NCI-H1105 treated with DMSO at 0.1 percent for 48 hours (cell line): ENCODE measurements at places on chromosomes 16 and 17.

GRCh38 chr17:27538156-27538955 lies 82.1 kb downstream of the KSR1 start:
- no peak for DNase-seq

GRCh38 chr16:49378238-49378637 lies 4.6 kb downstream of the C16orf78 start:
- DNase-seq = no peak

- peak; percentile 32 for DNase-seq
Observed at GRCh38 chr16:19601083-19601976, 45.8 kb downstream of the VPS35L start.

- DNase-seq = peak; percentile 52
Observed at GRCh38 chr17:81519284-81520020, 6.9 kb upstream of the ACTG1 start.

GRCh38 chr17:17196776-17197175 lies 9.4 kb downstream of the PLD6 start:
- DNase-seq = no peak

- no peak for DNase-seq
Observed at GRCh38 chr17:27496437-27496943, 40.2 kb downstream of the KSR1 start.

GRCh38 chr17:33968350-33969044 lies 286.6 kb upstream of the CCL2 start:
- DNase-seq = no peak

DNA sequence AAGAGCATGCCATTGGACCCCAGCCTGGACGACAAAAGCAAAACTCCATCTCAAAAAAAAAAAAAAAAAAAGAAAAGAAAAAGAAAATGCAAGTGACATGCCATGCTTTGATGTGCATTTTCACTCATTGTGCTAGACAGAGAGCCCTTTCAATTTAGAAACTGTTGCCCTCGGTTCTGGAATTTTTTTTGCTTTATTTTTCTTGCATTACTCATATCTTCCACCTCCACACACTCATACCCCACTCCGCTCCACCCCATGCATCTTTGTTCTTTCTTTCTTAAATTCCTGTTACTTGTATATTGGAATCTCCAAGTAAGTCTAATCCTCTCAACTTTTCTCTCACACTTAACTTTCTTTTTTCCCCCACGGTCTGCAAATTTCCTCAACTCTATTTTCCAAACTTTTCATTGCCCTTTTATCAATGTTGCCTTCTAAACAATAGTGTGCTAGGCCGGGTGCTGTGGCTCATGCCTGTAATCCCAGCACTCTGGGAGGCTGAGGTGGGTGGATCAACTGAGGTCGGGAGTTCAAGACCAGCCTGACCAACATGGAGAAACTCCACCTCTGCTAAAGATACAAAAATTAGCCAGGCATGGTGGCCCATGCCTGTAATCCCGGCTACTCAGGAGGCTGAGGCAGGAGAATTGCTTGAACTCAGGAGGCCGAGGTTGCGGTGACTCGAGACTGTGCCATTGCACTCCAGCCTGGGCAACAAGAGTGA lies 16.8 kb upstream of the SUZ12 start:
- no peak for DNase-seq

DNA sequence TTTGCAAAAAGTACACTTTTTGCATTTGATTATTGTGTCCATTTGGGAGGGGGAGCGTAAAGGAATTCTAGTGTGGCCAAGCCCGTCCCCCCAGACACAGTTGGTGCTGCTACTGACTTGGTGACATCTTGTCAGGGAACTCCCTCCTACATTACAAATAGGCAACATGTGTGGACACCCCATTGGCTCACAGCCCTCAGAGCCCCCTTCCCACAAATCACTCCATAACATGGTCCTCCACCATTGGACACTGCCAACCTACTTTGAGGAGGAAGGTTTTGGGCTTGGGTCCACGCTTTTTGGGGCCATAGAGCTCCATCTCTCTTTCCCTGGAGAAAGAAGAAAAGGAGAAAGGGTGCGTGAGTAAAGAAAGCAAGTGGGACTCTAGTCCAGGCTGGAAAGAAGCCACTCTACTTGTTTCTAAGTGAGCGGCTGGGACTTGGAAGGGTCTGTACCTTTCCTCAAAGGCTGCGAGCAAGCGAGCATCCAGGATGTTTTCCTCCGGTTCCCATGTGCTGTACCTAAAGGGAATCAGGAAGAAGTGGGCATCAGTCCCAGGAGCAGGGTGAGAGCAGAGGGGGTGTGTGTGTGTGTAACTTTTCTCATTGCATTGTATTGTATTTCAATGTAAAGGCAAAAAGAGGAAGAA lies 958 bp downstream of the CBX8 start:
- no peak for DNase-seq

DNA sequence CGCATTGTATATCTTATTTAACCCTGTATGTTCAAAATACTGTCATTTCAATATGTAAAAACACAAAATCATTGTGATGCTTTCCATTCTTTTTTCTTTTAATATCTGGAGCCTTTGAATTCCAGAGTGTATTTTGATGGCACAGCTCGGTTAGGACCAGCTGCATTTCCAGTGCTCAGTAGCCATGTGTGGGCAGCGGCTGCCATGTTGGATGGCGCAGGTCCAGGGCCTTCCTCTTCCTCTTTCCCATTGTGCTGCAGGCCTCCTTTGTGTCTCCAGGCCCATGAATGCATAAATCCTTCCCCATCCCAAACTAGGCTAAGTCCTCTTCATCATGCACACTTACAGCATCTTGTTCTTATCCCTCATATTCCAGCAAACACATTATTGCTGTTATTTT lies 13.0 kb downstream of the IRX3 start:
- DNase-seq = no peak

GRCh38 chr17:76524598-76525512 lies 12.7 kb downstream of the CYGB start:
- no peak for DNase-seq

DNA sequence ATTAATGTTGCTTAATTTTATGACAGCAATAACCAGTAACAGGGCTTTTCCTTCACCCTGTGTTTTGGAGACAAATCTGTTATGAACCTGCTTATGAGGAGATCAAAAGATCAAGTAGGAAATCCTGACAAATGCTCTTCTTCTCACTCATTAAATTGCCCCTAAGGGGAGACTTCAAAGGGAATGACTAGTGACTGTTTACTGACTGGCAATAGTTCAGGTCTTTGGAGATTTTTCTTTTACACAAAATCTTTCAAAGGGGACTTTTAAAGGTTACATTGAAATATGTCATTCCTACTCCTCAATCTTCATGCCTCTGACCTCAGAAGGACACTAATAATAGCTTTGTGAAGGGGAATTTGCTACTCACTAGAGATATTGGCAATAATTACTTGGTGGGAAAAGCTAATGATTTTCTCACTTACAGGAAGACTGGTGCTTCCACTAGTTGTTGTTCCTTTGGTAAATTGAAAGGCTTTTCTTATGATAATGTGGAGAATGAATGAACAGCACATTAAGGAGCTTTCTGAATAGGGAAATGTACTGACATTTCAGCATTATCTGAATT lies 292.9 kb upstream of the CA10 start:
- no peak for DNase-seq

GRCh38 chr16:58155839-58156238 lies 26.7 kb upstream of the CFAP20 start:
- no peak for DNase-seq
